ENCODE measurements at places on chromosomes 1 and 21.

GRCh38 chr1:226875641-226876295 is 5.4 kb downstream of the PSEN2 start:
- H3K27ac ChIP-seq, result no peak overlapping the region
- no peaks in the 10 kb centered on the region for H3K36me3 ChIP-seq
- DNase-seq, result no peak
- peaks cover 10% of the 10 kb centered on the region for H3K4me1 ChIP-seq
- peaks cover 11% of the 10 kb centered on the region for H3K27me3 ChIP-seq

GRCh38 chr1:30872033-30872947 is 36.3 kb downstream of the SDC3 start:
- peaks cover 7% of the 10 kb centered on the region for H3K4me1 ChIP-seq
- DNase-seq, result no peak
- H3K27me3 ChIP-seq, result peaks cover 13% of the 10 kb centered on the region

DNA sequence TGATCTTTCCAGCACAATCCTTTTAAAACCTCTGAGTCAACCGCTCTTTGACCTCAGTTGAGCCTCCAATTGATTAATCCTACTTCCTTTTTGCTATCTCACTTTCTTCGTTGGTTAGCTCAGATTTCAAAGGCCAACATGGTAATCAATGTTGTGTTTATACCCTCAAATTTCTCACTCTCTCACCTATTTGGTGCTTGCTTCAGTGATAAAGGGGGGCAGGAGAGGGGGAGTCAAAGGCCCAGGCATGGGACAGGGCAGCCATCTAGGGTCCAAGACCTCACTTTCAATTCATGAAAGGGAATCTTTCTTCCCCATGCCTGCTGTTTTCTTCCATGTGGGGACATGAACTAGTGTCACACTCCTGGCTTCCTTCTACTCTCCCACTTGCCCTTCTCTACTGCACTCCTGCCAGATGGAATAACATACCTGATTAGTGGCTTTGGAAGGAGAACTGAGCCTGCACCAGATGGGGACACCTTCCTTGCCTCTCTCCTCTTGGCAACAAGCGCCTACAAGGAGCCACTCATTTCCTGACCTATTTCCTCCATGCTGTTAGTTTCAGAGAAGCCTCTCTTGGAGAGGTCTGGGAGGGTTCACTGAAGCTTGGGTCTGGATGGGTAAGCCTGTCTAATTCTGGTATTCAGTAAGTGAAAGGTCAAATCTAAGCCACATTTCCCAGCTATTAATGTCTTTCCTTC is 73.3 kb upstream of the ARHGAP29 start:
- DNase-seq, result no peak
- H3K4me3 ChIP-seq, result no peak overlapping the region
- H3K27ac ChIP-seq, result no peak overlapping the region
- H3K27me3 ChIP-seq, result peaks cover 6% of the 10 kb centered on the region
- no peaks in the 10 kb centered on the region for H3K4me1 ChIP-seq

DNA sequence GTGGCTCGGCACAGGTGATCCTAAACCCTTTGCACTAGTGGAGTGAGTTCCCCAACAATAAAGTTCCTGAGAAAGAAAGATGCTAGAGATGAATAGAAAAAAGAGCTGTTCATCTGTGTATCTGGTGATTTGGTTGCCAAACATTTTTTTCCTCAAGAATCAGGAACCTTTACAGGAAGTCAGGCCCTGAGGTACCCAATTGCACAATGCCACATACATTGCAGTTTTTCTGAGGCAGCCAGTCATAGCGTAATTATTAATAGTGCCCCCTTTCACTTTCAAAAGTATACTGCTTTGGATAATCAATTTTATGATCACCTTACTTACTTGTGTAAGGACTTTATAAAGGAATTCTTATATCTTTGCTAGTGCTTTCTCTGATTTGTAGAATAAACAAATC is 346.3 kb upstream of the POU3F1 start:
- H3K27ac ChIP-seq, result no peak overlapping the region
- H3K36me3 ChIP-seq, result peaks cover 5% of the 10 kb centered on the region
- no peaks in the 10 kb centered on the region for H3K4me1 ChIP-seq
- H3K27me3 ChIP-seq, result peaks cover 20% of the 10 kb centered on the region
- H3K4me3 ChIP-seq, result no peak overlapping the region
- no peak for DNase-seq

DNA sequence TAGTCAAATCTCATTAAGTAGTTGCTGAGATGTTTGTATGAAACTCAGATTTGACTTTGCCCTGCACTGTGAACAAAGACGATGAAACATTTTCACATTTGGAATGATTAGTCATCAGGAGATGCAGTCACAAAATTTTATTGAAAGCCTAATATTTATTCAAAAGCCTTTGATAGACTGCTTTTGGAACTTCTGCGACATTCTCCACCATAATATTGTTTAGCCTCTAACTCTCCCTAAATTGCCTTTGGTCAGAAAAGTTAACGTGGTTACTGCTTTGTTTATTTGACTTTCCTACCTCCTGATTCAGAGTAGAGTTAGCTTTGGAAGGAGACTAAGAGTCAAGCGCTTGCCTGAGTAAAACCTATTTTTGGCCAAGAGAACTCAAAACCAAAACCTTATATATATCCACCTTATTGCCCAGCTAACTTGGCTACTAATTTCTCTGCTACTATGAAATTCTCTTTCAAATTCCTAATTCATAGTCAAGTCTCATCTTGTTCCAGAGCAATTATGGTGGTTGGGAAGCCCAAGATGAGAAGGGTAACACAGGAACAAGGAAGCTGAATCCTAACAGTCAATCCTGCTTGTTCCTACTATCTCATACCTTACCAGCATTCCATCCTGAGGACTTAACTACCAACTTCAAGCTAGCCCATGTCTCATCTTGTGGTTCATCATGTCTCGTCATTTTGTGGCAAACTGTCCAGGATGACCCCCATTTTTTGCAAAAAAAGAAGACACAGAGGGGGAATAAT is 429.6 kb downstream of the USP25 start:
- no peaks in the 10 kb centered on the region for H3K36me3 ChIP-seq
- H3K27ac ChIP-seq, result no peak overlapping the region
- H3K4me1 ChIP-seq, result no peaks in the 10 kb centered on the region
- no peak for DNase-seq
- no peaks in the 10 kb centered on the region for H3K27me3 ChIP-seq
- H3K4me3 ChIP-seq, result no peak overlapping the region

Data from activated T-cell treated with anti-CD3 and anti-CD28 coated beads, Interleukin-2, amount 50 U/mL, for 72 hours (primary cell).